ENCODE measurements at places on chromosomes 7 and 10. TPM values are rescaled to one million over a fixed set of nuclear protein-coding genes. Genes with fewer than 3 reads are reported as not detected.

The MSMB gene
- not detected for total RNA-seq

The ANKRD61 gene
- not detected for total RNA-seq

The MRC1 gene
- 0.18 TPM for total RNA-seq

The LAMB4 gene
- not detected for total RNA-seq

The TIMM23B gene
- total RNA-seq, result 24.9 TPM

The EPHA1 gene
- total RNA-seq, result 1.0 TPM

The MOGAT3 gene
- total RNA-seq, result not detected

- DNase-seq, result no peak
These were observed 67.8 kb downstream of the SLC13A1 start for GRCh38 chr7:123131961-123132360.

GRCh38 chr10:12455766-12456165 lies 106.4 kb downstream of the CAMK1D start:
- no peak for DNase-seq

- no peak for DNase-seq
These were observed 139.6 kb upstream of the UNC5B start for GRCh38 chr10:71072823-71073210.

DNA sequence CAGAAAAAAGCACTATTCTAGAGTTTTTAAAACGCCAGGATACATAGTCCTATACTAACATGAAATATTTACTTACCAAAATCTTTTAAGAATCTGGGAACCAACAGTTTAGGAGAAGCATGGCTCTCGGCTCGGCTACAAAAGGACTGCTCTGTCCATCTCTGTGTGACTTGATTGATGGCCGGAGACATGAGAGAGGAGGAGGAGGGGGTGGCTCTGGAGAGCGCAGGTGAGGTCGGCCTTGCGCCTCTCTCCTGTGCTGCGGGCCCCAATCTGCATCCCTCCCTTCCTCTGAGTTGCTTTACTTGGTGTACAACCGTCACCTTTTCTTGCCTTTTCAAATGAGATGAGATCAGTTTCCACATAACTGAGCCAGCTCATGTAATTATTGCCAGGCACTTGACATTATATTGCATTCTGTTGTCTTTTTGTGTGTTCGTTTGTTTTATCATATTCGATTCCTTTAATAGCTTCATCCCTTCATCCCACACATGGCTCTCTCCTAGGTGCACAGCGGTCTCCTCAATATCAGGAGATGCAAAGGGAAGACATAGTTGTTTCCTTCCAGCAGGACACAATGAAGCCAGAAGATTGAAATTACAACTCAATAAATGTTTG lies 87.8 kb upstream of the KLF6 start:
- peak; percentile 29 for DNase-seq

DNA sequence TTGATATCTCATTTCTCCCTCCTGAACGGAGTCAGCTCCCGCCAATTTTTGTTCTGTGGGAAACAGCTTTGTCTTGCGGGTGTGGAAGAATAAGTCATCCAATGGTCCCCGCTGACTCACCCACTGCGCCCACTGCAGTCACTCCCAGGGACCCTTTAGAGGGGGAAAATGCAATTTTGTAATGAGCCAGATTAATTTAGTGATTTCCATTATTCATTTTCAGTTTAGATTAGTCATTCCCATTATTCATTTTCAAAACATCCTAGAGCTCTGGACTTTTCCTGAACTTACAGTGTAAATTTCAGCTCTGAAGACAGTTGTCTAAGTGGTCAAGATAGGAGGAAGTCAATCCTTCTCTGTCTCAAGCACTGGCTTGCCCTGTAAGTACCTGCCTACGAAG lies 154.9 kb upstream of the TMEM72 start:
- DNase-seq, result no peak

DNA sequence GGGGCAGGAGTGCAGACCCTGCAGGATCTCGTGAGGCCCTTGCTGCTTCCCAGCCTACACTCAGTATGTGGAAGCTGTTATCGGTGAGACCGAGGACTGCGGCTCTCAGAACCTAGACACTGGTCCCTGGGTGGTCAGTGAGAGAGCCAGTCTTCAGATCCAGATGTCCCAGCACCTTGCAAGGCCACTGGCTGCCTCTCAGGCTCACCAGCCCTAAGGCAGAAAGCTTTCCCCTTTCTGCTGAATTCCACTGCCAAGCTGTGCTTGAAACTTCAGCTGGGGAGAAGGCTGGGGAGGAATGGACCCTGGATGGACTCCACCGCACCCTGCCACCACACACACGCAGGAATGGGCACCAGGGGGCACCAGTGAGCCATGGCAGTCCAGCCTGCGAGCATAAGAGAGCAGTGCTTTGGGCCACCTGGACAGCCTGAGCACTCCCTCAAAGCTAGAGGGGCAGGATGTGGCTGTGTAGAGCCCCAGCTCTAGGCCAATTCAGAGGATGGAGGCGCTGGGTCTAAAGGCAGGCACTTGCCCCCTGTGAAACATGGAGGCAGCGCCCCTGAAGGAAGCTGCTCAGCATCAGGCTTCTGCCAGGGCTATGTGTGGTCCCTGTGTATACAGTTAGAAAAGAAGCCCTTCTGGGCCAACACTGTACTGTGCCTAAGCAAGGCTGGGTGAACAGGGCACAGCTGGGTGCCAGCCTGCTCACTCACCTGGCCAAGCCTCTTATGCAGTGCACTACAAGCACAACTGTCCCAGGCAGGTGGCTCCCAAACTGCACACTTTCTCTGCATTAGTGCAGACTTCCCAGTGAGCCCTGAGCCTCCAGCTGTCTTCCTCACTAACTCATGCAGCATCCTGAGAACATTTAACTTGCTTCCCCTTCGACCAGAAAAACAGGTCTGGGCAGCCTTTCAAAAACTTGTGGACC lies 21.6 kb downstream of the TMEM72 start:
- peak; percentile 84 for DNase-seq

GRCh38 chr7:44536090-44536489 lies 5.0 kb downstream of the NPC1L1 start:
- no peak for DNase-seq

GRCh38 chr10:44703241-44704155 lies 207.6 kb upstream of the TMEM72 start:
- DNase-seq, result no peak

- DNase-seq, result no peak
These were observed 37.2 kb downstream of the NKX2-3 start for GRCh38 chr10:99569961-99570360.

DNA sequence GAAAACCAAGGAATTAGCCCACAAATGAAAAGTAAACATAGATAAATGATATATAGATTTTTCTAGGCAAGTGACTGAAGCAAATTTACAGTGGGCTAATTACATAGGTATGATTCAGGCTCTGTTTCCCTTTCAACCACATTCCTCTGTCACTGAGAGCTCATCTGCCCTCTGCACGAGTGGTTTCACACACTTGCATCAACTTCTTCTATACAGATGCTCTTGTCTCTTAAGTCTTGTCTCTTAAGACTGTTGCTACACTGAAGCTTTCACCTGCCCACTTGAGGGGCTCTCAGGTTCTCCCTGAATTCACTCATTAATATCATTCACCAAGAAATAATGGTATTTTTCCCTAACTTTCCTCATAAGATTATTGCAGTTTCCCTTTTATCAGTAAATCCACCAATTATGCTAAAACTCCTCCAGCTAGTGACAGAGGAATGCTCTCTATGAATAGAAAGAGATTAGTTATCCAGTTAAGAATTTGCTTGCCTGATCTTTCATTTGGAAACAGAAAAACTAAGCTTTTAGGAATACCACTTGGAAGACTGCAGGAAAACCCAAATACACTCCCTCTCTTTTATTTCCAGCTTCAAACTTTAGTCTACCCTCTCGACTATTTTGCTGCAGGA lies 95.7 kb downstream of the ELAPOR2 start:
- no peak for DNase-seq

GRCh38 chr7:139431459-139431858 lies 52.0 kb downstream of the KLRG2 start:
- DNase-seq, result no peak

DNA sequence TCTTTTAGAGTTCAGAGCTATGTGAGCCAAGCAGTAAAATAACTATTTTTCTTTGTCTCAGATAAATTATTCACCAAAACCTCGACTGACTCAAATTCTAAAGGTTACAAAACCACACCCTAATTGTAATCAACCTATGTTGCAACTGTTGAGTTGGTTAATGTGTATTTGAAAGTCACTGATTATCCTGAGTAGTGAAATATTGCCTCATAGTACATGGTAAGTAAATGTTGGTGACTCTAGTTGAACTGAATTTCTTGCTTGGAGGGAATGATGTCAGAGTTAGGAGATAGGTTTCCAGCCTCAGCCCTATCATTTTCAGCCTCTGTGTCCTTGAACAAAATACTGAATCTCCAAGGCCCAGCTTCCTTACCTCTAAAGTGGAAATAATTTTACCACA lies 3.0 kb upstream of the CYP2C18 start:
- DNase-seq, result no peak

- DNase-seq, result no peak
These were observed 271.2 kb upstream of the IGFBP3 start for GRCh38 chr7:46192271-46192670.

DNA sequence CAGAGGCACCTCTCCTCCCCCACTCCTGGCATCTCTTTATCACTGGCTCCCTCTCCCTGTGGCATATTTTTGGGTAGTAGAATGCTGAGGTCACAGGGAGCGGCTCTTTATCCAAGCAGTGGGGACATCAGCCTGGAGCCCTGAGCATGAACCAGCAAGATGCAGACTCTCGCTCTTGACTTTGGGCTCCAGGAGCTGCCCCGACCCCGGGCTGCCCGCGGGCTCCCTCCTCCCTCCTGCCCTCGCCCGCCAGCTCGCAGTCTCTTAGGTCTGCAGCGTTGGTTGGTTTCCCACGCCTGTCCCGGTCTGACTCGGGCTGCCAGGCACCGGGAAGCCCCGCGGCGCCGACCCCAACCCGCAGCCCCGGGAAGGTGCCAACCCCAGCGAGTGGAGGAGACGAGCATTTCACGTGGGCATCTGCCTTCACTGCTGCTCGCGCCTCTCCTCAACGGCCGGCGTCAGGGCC lies 1.3 kb downstream of the INSYN2A start:
- no peak for DNase-seq

GRCh38 chr7:32436146-32436928 lies 53.8 kb downstream of the LSM5 start:
- no peak for DNase-seq

GRCh38 chr7:82677493-82677892 lies 233.9 kb upstream of the CACNA2D1 start:
- peak; percentile 33 for DNase-seq

DNA sequence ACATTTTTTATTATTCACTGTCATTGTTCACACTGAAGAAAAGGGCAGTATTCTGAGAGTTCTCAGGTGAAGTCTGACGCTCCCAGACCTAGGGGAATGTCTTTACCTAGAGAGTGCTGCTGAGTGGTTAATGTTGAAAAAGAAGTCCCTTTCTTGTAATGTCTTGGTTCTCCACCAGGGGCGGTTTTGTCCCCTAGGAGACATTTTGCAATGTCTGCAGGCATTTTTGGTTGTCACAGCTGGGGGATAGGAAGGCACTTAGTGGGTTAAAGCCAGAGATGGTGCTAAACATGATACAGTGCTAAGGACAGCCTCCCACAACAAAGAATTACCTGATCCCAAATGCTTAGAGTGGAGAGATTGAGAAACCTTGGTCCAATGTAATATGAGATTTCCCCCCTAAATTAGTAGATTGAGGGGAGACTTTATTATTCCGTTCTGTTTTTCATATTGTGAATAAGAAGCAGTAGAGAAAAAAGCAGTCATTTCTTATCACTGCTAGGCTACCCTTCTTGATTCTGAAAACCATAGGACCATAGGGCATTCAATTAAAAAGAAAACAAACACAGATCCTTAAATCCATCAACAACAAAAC lies 13.1 kb downstream of the UMAD1 start:
- peak; percentile 40 for DNase-seq

- no peak for DNase-seq
These were observed 102.5 kb upstream of the LRRTM3 start for GRCh38 chr10:66823301-66823700.

DNA sequence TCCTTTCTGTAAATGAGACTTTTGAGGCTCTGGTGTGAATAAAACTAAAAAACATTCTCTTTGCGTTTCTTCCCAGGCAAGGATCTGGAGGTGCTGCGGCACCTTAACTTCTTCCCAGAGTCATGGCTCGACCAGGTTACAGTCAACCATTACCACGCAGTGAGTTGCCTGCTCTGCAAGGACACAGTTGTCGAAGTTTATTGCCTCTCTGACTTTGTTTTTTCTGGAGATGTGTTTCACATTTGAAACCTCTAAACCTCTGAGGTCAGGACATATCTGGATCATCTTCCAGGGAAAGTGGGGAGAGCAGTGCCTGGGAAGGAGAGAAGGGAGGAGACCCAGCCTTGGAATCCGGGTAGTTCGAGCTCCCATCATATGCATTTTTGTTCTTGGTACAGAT lies 43.4 kb upstream of the PLEKHA1 start:
- no peak for DNase-seq

DNA sequence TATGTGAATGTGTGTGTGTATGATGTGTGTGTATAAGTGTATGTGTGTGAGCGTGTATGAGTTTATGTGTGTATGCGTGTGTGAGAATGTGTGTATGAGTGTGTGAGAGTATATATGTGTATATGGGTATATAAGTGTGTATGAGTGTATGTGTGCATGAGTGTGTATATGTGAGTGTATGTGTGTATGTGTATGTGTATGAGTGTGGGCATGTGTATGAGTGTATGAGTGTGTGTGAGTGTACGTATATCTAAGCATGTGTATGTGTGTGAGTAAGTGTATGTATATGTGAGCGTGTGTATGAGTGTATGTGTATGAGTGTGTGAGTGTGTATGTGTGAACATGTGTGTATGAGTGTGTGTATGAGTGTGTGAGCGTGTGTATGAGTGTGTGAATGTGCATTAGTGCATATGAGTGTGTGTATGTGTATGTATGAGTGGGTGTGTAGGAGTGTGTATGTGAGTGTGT lies 12.9 kb downstream of the SLC13A4 start:
- no peak for DNase-seq

Measured in natural killer cell (primary cell).